ENCODE measurements at places on chromosomes 6 and 20.

DNA sequence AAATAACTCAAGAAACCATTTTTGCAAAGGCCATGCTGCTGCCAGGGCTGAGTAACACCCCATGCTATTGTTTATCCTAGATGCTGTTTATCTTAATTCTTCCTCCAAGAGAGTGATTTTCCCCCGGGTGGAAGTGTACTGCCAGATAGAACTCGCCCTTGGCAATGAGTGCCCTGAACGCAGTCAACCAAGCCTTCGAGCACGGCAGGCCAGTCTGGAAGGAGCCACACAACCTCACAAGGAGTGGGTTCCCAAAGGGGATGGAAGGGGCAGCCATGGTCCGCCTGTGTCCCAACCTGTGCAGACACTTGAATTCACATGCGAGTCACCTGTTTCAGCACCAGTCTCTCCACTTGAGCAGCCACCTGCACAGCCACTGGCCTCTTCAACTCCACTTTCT, 31.9 kb downstream of the PNPLA1 start:
- no peak for DNase-seq

DNA sequence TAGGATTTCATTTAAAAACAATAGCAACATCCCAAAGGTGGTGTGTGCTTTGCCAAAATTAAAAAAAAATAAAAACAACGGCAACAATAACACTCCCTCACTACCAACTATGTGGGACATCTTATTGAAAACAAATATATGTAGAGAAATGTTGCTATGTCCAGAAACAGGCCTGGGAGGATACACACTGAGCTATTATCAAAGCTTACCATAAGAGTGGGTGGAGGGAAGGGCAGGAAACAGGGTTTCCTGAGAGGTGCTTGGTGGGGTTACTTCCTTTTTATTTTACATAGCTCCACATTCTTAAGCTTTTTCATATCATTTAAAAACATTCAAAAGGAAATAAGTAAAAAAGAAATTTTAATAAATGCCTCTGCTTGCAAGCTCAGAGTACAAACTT, 150.0 kb upstream of the RIPOR2 start:
- no peak for DNase-seq

DNA sequence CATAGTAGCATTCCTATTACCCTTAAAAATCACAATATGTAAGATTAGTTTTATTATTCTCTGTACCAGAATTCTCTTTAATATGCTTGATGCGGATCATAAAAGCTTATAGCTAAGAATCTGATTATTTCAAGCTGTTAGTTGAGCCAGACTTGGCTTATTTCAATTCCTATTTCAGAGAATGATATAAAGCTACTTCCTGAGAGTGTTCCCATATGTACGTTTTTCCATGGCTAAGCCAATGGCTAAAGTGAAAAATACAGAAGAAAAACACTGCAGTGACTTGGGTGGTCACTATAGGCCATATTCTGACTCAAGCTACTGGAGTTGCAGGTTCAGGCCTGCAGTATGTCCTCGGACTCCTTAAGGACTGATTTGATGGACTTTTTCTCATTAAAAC, 97.9 kb upstream of the EEF1E1 start:
- DNase-seq = no peak

DNA sequence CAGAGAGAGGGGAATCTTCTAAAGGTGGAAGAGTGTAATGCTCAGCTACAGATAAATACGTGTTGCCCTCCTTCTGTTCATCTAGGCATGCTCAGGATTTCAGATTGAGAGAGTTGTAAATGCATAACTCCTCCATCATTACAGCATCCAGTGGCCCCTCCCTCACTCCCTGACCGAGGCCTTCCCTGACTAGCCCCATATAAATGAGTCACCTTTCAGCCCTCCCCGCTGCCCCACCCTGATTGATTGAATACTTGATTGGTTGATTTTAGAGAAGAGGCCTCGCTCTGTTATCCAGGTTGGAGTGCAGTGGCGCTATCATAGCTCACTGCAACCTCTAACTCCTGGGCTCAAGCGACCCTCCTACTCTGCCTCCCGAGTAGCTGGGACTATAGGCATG, 193.7 kb downstream of the EYA2 start:
- no peak for DNase-seq

DNA sequence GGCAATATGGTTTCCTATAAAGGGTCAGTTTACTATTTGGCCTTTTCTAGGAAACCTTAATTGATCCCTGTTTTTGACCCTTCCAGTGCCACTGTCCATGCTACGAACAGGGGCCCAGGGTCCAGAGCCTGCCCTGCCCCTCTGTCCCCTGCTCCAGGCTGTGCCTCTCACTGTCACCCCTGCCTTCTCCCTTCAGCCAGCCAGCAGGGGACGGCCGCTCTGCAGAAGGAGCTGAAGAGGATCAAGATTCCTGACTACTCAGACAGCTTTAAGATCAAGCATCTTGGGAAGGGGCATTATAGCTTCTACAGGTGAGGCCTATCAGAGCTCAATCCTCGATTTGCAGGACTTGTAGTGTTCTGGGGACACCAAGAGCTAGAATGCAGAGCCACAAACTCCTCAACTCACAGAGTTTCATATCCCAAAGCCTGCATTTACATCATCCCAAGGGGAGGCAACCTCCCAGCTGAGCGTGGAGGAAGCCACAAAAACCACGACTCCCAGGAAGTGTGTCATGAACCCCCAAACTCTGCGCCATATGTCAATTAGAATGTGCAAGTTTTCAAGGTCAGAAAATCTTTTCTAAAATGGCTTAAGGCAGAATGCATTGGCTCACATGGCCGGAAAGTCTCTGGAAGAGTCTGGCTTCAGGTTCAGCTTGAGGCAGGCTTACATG, 3.6 kb downstream of the BPI start:
- no peak for DNase-seq

DNA sequence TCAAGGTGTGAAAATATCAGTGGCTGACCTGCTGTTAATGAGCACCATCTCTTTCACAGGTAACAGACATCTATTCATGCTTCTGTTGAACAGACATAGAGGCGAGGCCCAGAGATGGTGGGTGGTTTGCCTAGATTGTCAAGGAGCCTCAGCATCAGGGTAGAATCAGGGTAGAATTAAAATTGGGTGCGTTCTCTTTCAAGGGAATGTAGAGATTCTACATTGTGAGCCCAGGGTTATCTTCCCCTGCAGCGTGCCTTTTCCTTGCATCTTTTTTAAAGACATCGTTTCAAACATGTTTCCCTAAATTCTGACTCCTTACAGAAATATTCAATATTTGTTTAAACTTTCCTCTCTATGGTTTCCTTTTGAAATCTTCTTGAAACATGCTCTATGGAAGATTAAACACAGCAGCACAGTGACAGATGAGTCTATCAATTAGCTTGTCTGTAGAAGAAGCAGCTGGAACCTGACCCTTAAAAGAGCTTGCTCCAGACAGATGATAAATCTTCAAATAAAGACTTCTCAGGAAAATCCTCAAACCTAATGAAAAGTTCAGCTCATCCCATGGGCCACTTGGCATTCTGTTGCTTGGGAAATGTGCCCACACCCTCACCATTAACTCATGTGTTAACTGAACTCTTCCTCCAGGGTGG, 119.8 kb downstream of the IPCEF1 start:
- DNase-seq = no peak

- no peak for DNase-seq
These were observed 243.9 kb downstream of the HAO1 start for GRCh38 chr20:7696311-7696710.

GRCh38 chr6:24016857-24017256, 109.2 kb upstream of the NRSN1 start:
- no peak for DNase-seq

DNA sequence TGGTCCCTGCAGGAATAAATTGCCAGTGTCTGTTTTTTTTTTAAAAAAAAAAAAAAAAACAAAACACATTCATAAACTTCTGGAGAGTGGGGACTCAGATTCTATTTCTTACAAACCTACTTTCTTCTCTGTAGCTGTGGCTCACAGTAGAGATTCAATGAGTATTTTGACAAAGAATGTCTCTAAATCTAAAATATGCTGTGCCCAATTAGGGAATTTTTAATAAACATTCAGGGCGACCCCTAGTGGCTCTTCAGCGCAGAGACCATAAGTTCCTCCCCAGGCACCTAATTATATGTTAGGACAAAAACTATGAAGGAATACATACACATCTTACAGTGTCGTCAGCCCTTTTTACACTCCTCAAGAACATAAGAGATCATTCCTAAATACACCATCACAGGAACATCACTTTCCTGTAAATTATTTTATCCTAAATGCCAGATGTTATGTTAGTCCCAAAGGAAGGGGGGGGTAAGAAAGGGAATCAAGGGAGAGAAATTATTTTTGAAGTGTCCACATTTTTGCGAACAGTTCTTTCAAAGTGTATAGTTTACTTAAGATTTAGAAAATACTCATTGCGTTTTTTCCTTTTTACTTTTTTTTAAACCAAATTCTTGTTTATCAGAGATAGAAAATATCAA, 21.8 kb upstream of the NAA20 start:
- no peak for DNase-seq

- no peak for DNase-seq
These were observed 55.0 kb upstream of the TCF21 start for GRCh38 chr6:133833949-133834359.

DNA sequence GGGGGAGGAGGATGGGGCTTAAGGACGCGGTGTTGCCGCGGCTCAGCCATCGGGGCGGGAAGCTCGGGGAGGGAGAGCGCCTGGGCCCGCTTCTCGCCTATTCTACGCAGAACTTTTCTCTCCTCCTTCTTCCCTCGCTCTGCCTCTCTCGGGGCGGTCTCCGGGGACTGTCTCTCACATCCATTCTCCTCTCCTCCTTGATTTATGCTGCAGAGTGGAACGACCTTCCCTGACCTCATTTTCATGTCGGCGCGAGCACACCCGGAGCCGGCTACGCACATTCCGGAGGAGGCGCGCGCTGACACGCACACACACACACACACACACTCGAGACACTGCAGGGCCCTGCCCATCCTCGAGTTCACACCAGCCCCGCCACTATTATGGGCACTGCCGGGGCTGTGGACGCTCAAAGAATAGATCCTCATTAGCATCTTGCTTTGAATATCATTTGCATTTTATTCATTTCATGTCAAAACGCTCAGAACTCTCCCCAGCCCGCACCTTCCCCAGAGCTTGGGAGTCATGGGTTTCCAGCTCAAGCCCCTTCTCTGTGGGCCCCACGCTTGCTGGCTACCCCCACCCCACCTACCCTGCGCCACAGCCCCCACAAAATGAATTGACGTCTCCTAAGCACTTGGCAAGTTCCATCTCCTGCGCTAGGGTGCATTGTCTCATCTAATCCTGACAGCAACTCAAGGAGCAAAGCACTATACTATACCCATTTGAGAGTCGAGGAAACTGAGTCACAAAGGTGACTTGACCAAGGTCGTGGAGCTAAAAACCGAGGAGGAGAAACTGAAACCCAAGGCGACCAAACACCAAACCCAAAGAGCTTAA, 36.8 kb downstream of the NCR2 start:
- DNase-seq = no peak

DNA sequence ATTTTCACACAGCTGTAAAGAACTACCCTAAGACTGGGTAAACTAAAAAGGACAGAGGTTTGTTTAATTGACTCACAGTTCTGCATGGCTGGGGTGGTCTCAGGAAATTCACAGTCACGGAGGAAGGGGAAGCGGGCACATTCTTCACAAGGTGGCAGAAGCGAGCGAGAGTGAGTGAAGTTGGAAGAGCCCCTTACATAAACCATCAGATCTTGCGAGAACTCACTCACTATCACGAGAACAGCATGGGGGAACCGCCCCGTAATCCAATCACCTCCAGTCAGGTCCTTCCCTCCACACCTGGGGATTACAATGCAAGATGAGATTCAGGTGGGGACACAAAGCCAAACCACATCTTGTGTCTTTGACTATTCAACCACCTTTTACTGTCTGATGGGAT, 700.5 kb downstream of the TENT5A start:
- no peak for DNase-seq

DNA sequence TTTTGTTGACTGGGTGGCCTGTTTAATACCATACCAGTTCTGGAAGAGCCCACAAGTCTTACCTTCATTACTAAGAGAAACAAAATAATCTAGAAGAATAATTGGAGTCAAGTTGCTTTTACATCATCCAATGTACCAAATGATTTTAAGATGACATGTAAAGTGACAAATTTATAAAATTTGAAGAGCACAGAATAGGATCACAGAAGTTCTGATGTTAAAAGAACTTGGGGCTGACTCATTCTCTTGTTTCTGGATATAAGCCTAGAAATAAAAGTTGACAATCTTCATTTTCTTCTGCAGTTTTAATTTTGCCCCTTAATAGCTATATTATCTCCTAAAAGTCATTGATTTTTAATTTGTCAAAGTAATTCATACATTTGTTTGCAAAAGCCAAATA, 317.5 kb upstream of the MARCKS start:
- no peak for DNase-seq

GRCh38 chr6:147033267-147033666, 170.9 kb upstream of the STXBP5 start:
- DNase-seq = no peak

DNA sequence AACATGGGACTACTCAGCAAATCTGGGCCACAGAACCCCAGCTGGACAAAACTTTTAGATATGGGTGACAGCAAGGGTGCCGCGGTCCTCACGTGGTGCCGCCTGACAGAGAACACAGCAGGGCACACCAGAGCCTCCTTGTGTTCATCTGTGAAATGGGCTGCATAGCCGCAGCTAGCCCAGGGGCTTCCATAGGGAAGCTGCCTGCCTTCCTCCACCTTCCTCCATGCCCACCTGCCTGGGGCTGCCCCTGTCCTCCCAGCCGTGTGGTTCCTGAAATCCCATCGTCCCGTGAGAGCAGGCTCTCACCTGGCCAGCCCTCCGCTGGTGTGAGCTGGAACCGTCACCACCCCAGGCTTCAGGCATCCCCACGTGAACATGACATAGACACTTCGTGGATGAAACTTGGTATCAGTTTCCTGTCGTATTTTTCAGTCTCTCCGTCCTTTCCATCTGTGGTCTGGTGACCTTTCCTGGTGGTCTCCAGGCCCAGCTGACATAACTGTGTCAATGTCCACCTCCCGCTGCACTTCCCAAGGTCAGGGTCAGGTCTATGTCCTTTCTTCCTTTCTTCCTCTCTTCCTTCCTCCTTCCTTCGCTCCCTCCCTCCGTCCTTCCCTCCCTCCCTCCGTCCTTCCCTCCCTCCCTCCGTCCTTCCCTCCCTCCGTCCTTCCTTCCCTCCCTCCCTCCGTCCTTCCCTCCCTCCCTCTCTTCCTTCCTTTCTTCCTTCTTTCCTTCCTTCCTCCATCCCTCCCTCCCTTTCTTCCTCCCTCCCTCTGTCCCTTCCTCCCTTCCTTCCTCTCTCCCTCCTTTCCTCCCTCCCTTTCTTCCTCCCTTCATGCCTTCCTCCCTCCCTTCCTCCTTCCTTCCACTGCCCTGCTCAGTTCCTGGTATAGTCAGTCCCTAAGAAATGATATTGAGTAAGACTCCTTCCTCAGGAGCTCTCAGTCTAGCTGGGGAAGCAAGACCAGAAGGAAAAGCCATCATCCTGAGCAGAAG, 78.8 kb downstream of the GRM4 start:
- no peak for DNase-seq

- no peak for DNase-seq
These were observed 33.8 kb downstream of the SIM1 start for GRCh38 chr6:100430962-100431361.
